Activated CD4-positive, alpha-beta T cell treated with anti-CD3 and anti-CD28 coated beads for 36 hours (primary cell): ENCODE measurements at places on chromosomes 1 and 21.

DNA sequence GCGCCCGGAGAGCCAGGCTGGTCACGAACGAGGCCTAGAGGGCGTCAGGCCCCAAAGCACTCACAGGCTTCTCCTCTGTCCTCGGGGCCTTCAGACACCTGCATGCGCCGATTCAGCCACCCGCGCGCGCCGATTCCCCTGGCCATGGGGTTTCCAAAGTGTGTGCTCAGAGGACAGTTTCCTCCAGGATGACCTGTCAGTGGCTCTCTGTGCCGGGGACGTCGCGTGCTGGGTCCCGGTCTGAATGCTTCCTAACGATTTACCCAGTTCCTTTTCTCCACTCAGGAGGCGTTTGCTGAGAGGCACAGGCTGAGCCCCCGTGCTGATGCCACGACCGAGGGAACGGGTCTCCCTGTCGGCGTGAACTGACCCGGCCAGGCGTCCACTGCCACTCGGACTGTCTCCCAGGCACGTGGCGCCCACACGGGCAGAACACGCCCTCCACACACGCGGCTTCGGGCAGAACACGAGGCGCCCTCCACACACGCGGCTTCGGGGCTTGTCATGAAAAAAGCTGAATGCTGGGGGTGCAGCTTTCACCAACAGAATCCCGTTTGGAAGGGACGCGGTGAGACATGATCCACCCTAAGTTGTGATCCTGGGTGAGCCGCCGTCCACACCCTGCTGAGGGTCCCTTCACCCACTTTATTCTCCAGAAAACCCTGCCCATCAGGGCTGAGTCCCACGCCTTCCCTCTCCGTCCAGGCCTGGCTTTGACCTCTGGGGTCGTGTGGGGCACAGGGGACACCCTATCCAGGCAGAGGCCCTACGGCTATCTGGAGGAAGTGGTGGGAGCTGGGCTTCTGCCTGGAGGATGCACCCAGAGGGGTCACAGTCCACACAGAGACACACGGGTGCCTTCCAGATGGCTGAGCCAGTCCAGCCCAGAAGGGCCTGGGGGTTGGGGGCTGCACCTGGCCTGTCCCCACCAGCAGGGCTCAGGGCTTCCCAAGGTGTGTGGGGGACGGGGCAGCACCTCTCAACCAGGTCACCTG, 56.1 kb downstream of the COL6A1 start:
- no peak for DNase-seq

- DNase-seq = no peak
These were observed 56.9 kb downstream of the TRABD2B start for GRCh38 chr1:47940326-47940725.

DNA sequence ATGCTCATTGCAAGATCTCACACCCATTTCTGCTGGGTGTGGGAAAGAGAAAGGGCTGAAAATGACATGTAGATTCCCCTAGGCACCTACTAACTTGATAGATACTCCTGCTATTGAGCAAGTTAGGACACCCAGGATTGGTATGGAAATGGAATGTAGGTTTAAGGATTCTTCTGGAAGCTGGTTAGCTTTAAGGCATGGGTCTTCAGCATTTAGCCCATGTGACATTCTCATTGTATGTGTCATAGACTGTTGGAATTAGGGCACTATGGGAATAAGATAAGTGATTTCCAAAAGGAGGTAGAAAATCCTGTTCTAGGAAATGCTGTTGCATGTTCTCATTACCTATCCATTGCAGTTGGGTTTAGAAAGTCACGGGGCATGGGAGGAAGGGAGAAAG, 76.2 kb downstream of the DISC1 start:
- DNase-seq = no peak

DNA sequence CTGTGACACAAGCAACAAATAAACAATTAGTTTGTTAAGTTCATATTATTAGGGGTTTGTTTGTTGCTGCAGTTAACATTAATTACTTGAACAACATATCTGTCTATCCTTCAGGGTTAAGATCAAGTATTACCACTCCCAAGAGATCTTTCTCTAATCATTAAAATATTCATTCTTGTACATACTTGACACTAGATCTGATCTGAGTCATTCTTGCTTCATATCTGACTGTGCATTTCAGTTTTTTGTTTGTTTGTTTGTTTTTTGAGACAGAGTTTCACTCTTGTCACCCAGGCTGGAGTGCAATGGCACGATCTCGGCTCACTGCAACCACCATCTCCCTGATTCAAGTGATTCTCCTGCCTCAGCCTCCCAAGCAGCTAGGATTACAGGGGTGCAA, 613.3 kb upstream of the PLXNA2 start:
- DNase-seq = no peak

- no peak for DNase-seq
These were observed 64.1 kb downstream of the USP24 start for GRCh38 chr1:55150880-55151588.

- no peak for DNase-seq
These were observed 615.2 kb downstream of the MATN1 start for GRCh38 chr1:30108186-30108585.

- peak; percentile 2 for DNase-seq
These were observed 10.2 kb downstream of the ARHGEF16 start for GRCh38 chr1:3464649-3465025.

GRCh38 chr1:33268927-33269610, 12.8 kb downstream of the ZNF362 start:
- no peak for DNase-seq

- no peak for DNase-seq
These were observed 29.1 kb downstream of the ZNF695 start for GRCh38 chr1:246978785-246979184.

DNA sequence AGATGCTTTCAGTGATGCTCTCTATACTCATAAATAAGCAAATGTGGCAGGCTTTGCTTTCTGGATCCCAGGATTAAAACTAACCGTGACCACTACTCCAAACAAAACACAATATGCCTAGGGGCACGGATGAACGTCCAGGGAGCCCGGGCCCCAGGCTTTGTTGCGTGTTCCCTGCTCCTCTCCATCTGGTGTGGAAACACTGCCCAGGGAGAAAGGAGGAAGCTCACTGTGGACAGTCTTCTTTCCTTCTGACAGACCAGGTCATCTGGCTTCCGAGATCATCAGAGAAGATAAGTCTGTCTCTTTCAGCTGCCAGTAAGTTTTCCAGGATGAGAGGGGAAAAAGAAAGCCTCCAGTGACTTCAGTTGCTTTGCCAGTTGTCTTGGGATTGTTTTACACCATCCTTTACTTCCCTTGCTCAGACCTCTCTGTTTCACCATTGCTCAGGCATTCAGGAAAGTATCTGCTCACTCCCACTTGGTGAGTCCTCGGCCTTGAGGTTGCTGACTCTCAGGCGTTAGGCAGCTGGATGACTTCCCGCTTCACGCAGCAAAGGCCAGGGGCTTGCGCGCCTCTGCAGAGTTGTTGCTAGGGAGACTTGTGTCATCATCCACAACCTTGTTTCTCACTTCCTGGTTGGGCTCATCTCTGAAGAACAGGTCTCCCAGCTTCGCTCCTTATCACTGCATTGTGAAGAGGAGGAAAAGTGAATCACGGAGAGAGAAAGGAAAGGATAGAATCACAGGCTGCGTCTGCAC, 20.6 kb upstream of the PGD start:
- no peak for DNase-seq

DNA sequence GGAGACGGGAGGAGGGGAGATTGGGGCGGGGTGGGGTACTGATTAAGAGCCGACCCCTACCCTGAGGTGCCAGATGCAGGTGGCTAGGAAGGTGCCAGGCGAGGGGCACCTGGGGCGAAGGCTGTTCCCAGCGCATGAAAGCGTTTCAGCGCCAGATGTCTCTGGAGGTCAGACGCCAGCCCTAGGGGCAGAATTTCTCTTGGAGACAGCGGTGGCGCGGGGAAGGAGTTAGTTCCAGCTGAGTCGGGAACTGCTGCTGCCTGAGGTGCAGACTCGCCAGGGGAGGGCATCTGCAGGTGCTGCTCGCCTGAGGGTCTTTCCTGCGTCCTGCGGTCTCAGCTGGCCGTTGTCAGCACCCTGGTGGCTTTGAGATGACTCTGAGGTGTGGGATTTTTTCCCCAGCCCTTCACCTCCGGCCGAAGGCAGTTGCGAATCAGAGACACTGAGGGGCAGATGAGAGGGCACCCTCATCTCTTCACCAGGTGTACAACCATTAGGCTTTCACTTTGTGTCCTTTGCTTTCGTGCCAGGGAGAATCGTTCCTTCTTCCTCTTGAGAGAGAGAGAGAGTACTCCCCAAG, 539 bp downstream of the CGN start:
- peak; percentile 47 for DNase-seq

DNA sequence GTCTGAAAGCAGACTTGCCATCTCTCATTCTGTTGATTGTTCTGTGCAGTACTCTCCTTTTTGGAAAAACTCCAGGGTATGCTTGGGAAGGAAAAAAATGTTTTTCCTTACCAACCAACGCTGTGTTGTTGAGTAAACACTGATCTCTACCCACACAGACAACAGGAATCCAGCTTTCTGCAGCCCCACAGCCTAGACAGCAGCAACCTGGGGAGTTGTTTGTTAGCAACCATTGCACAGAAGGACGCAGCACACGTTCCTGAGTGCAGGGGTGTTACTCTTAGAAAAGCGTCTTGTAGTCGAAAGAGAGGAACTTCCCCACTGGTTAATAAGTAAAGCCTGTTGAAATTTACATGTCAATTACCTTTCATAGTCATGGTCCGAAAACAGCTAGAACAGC, 56.6 kb downstream of the SMYD2 start:
- no peak for DNase-seq

GRCh38 chr21:19109694-19110093, 706.1 kb upstream of the TMPRSS15 start:
- DNase-seq = no peak

GRCh38 chr1:152237093-152237492, 13.1 kb upstream of the HRNR start:
- no peak for DNase-seq

- no peak for DNase-seq
These were observed 27.2 kb downstream of the TCEANC2 start for GRCh38 chr1:54080598-54081049.

DNA sequence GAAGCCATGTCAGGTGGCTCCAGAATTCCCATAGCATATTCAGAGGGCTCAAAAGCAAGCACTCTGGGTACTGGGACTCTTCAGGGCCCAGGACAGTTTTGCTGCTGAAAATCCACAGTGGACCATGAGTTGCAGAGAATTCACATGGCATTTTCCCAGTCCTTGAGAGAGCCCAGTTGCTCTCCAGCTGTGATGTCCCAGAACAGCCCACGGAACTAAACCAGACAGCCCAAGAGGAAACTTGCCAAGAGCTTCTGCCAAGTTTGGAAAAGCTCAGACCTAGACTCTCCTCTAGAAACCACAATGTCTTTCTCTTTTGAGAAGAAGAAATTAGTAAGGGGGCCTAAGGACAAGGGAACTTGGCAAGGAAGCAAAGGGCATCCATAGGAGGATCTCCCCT, 69.4 kb downstream of the RGS2 start:
- DNase-seq = no peak

DNA sequence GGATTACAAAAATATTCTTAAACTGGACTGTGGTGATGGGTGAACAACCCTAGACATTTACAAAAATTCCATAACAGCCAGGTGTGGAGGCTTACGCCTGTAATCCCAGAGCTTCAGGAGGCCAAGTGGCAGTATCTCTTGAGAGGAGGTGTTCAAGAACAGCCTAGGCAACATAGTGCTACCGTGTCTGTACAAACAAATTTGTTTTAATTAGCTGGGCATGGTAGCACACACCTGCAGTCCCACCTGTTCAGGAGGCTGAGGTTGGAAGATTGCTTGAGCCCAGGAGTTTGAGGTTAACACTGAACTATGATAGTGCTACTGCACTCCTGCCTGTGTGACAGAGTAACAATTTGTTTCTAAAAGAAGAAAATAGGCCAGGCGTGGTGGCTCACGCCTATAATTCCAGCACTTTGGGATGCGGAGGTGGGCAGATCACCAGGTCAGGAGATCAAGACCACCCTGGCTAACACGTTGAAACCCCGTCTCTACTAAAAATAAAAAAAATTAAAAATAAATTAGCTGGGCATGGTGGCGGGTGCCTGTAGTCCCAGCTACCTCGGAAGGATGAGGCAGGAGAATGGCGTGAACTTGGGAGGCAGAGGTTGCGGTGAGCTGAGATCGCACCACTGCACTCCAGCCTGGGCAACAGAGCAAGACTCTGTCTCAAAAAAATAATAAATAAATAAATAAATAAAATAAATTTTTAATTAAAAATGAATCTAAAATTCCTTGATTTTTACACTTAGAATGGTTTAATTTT, 37.1 kb downstream of the ARID4B start:
- no peak for DNase-seq

DNA sequence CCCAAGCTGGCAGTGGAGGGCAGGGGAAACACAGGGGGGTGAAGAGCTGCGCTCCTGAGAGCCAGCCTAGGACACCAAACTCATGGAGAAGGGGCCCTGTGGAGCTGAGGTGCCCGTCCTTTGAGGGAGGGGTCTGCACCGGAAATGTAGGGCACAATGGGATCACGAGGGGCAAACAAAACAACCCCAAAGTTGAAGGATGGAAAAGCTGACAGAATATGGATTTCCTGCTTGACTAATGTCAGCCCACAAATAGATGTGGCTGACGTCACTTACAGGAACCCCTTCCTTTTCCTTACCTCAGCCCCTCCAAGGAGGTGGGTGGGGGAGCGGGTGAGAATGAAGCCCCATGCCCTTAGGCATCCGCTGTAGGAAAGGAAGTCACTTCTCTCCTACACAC, 110.9 kb downstream of the KCNN3 start:
- DNase-seq = peak; percentile 87

DNA sequence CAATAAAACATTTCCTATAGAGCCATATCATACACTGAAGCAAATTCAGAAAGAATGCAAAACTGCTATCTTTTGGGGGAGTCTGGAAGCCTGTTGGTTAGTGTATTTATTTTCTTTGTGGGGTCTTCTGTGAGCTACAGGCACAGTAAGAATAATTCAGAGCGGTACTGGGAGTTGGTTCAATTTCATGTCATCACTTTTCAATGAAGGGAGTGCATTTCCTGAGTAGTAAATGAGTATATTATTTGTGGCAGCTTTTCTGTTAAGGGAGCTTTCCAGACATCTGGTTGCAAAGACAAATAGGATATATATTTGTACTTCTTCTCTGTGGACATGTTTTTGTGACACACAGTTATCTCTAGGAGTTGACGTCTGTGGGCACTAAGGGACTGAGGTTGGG, 130.6 kb downstream of the HUNK start:
- no peak for DNase-seq

DNA sequence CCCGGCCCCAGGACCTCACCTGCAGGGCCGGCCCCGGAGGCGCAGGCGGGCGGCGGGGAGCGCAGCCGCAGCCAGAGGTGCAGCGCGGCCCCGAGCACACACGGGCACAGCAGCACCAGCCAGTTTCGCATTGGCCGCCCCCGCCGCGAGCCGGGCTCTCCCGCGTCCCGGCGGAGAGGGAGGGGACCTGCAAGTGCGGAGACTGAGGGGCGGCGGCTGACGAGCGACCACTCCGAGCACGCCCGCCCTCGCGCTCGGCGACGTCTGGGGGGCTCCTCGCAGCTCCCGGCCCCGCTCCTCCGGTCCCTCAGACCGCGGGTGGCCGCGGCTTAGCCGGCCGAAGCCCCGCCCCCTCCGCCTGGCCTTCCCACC, at the start of gene B3GALNT2:
TSS of gene B3GALNT2 (minus strand) at position 331 of the 372 bp plus-strand sequence. CDS start at position 131, 200 bp downstream.
- no peak for DNase-seq

DNA sequence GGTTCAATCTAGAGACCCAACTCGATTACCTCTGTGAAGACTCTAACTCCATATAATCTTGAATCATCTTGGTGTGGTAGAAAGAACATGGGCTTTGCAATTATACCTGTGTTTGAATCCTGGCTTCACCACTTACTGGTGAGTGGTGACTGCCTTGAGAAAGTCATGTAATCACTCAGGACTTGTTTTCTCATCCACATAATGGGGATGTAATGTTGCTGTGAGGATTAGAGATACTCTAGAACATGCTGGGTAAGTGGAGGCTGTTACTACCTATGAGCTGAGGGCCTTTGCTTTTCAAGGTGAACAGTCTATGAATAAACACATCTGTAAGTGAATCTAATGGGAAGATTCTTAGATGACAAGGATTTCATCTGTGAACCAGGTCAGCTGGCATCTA, 2.6 kb upstream of the DYRK1A start:
- no peak for DNase-seq
